ENCODE measurements at places on chromosomes 4 and X.

DNA sequence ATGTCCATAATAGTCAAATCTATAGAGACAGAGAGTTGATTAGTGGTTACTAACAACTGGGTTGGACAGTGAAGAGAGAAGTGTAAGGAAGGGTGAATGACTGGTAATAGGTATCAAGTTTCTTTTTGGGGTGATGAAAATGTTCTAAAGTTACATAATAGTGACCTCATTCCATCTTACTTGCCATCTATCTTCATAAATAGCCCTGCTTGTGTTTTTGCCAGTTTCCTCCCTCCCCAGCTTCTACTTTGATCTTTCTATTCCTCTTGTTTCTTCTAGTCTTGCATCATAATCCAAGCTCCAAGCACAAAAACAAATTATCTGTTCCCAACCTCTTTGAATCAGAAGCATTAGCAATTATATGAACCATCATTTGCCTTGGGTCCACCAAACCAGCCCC lies 40.2 kb upstream of the TET2 start:
- DNase-seq, result no peak

GRCh38 chr4:114783215-114783595 lies 184.6 kb downstream of the UGT8 start:
- DNase-seq, result no peak

GRCh38 chr4:110055158-110055768 lies 142.6 kb downstream of the EGF start:
- DNase-seq, result no peak

GRCh38 chr4:8554555-8555100 lies 25.6 kb upstream of the GPR78 start:
- no peak for DNase-seq

DNA sequence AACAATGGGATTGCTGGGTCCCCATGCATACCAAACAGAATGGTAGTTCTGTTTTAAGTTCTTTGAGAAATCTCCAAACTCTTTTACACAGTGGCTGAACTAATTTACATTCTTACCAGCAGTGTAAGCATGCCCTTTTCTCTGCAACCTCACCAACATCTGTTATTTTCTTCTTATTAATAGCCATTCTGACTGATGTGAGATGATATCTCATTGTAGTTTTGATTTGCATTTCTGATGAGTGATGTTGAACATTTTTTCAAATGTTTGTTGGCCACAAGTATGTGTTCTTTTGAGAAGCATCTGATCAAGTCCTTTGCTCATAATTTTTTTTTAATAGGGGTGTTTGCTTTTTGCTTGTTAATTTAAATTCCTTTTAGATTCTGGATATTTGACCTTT lies 41.2 kb upstream of the ZMAT1 start:
- no peak for DNase-seq

DNA sequence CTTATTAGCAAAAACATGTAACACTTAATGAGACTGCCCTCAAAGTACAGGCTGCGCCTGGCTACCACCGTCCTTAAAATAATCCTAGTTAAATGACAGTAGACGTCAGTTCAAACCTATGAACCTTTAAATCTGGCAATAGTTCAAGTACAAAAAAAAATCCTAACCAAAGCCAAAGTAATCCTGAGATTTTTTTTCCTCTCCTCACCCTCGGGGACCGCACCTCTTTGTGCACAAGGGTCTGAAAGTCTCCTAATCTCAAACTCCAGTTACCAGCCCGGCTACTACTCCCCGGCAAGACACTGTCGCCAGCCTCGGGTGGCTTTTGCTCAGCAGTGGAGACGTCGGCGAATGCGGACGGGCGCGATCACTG lies 439 bp downstream of the SEC31A start:
- no peak for DNase-seq

DNA sequence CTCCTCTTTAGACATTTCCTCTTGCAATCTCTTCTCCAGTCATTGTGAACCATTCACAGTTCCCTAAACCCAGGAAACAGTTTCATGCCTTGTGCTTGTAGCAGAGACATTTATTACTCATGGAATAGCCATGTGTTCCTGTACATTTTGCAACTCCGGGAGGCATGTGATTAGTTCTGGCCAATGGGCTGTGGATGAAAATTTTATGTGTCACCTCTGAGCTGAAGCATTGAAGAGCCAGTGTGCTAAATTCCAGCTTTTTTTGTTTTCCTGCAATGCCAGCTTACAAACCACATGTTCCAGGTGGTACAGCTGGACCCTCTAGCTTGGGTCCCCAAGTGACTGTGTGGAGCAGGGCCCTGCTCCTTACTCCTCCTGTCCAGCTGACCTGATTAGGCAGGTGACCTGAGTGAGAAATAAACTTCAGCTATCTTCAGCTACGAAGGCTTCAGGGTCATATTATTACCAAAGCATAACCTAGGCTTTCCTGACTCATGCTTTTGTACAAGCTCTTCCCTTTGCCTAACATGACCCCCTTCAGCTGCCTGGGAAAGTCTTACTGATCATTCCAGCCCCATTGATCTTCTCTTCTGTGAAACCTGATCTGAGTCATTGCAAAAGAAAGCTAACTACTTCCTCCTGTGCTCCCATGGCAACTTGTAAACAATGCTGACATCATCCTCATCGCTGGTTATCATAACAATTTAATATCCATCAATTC lies 200.4 kb downstream of the PTTG2 start:
- peak; percentile 20 for DNase-seq

DNA sequence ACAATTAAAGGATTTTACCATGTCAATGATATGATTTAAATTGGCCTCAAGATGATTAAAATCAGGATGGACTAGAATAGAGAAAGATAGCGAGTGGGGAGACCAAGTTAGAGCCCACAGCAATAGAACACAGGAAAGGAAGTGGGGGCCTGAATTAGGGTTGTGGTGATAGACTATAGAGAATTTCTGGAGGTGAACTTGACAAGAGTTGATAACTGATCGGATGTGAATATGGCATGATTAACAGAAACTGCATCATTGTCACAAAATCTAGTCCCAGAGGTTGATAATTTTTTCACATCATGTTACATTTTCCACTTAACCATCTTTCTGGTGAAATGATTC lies 26.3 kb upstream of the TRPC3 start:
- no peak for DNase-seq

DNA sequence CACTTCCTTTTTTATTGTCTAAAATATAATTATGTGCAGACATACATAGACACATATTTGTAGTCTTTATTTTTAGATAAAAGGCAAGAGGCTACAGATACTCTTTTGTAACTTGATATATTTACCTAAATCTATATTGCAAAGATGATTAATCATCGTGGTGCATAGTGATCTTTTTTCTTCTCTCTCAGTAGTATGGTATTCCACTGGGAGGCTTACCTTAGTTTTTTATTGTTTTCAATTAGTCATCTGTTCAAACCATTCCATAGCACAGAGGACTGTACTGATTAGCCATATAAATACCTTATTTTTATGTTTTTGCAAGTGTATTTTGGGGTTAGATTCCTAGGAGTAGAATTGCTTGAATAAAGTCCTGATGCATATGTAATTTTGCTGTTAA lies 619.7 kb downstream of the GRXCR1 start:
- DNase-seq, result no peak

Data from activated CD8-positive, alpha-beta memory T cell treated with anti-CD3 and anti-CD28 coated beads, Interleukin-2, amount 50 U/mL, for 4 hours (primary cell).